Right ventricle myocardium superior (tissue), 1 donor: ENCODE measurements at places on chromosomes 2 and 18. TPM values are rescaled to one million over a fixed set of nuclear protein-coding genes. Genes with fewer than 3 reads are reported as not detected.

GRCh38 chr2:200613692-200614091, 27.9 kb downstream of the AOX1 start:
- no peak for DNase-seq

- no peak for DNase-seq
Observed at GRCh38 chr2:12412898-12413305, 303.8 kb upstream of the TRIB2 start.

GRCh38 chr2:222142027-222142426, 156.8 kb downstream of the PAX3 start:
- no peak for DNase-seq

RSAD2 gene
- total RNA-seq, result 3.4 TPM

- DNase-seq, result no peak
Observed at GRCh38 chr2:70733646-70734180, 34.3 kb downstream of the ADD2 start.

DNA sequence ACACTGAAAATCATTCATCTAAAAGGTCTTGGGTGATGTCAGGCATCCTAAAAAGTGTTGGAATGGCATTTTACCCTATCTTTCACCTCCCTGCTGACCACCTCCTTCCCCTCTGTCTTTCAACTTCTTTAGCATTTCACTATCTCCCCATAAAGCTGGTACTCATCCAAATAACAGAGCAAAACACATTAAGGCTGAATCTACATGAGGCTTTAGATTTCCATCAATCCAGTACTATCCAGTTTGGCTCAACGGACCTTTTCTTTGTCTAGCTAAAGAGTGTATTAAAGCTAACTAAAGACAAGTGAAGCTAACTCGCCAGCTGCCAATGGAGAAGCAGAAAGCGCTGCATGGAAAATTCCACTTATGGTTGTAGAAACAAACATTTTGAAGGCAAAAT, 122.5 kb upstream of the NCKAP5 start:
- no peak for DNase-seq

- no peak for DNase-seq
Observed at GRCh38 chr18:39732918-39733317, 2167.3 kb upstream of the CELF4 start.

- DNase-seq, result no peak
Observed at GRCh38 chr2:189595417-189595816, 14.8 kb upstream of the SLC40A1 start.

- DNase-seq, result no peak
Observed at GRCh38 chr18:57959278-57959677, 84.7 kb upstream of the NEDD4L start.

DNA sequence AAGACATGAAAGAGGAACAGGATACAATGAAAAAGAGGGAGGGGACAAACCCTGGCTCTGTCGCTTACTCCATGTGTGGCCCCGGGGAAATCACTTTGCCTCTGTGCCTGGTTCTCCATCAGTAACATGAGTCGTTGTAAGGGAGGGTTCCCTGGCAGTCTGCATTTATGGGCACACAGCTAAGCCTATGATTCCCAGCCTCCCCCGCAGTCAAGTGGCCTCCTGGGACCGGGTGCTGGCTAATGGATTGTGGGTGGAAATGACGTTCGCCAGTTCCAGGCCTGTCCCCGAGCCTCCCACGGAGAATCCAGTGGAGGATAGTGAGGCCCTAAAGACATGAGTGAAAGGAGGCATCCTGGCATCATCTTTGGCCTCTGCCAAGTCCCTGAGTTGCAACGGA, 42.7 kb downstream of the SFXN5 start:
- DNase-seq, result no peak

GRCh38 chr18:2478662-2479061, 92.6 kb downstream of the METTL4 start:
- no peak for DNase-seq

DNA sequence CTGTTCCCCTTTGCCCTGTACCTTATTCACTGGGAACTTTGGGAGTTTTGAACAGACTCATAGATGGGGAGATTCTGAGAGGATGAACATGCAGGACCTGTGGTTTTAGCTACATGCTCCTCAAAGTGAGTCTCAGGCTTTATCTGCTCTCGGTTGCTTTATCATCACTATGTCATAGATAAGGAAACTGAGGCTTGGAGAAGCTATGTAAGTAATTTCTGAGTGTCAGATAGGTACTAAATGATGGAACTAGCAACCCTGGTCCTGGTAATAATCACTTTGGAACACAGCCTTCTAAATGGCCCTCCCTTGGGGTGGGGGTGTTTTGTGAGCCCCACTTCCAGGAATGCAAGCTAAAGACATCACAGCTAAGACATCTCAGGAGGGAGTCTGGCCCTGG, 186.2 kb upstream of the MEX3C start:
- DNase-seq, result no peak

PRKAG3 gene
- not detected for total RNA-seq

DNA sequence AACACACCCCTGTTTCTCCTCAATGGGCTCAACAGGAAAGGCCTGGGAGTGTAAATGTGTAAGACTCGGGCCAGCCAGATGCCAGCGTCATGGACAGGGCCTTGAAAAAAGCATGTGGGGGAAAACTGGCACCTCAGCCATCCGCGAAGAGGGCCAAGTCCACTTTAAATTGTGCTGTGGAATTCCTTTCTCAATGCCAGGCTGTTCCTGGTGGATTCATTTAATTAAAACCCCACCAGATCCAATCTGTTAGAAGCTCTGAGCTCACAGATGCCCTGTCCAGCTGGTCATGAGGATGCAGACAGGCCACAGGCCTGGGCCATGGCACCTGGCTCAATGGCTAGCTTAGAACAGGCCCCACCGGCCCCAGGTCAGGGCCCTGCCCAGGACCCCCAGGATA, 24.8 kb downstream of the KCNK3 start:
- no peak for DNase-seq

- DNase-seq, result peak; percentile 63
Observed at GRCh38 chr2:27356056-27356381, 545 bp downstream of the GTF3C2 start.

- no peak for DNase-seq
Observed at GRCh38 chr2:134845719-134846118, 7.3 kb downstream of the ACMSD start.

DNA sequence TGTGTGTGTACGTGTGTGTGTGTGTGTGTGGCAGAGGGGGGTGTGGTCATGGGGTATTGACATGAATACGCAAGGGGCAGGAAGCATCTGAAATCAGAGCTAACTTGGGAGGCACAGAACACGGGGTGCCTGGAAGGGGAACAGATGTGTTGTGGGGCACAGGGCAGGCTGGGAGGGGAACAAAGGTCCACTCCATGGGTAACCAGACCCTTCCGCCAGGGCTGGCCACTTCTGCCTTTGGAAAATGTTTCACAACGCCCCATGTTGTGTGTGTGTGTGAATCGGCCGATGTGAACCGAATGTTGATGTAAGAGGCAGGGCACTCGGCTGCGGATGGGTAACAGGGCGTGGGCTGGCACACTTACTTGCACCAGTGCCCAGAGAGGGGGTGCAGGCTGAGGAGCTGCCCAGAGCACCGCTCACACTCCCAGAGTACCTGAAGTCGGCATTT, at the start of gene SLC11A1:
SLC11A1 (plus strand) TSS at position 358 of the 451 bp plus-strand sequence. CDS start 96 bp downstream, outside the sequence.
- peak; percentile 83 for DNase-seq

DNA sequence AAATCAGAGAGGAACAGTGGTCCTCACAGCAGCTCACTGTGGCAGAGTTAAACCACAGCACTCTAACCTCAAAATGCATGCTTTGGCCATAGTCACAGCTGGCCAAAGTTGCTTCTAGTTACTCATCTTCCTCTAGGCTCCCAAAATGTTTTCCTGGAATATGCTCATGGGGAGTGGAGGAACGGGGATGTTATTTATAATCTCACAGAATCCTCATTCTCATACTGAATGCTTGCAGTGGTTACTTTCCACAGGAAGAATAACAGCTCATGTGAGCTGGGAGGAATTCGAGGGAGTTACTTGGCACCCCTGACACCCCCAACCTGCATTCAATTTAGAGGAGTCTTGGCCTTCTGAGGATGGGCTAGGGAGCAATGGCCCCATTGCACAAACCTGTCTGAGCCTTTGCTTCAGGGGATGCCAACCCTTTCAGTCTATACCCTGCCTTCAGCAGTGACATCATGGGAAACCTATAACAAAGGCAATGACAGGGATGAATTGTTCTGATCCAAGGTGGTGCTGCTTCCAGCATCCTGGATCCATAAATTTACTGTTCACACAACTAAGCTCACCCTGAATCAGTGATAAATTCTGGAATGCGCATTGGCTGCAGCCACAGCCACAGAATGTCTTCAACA, 22.4 kb upstream of the CCBE1 start:
- DNase-seq, result no peak

DNA sequence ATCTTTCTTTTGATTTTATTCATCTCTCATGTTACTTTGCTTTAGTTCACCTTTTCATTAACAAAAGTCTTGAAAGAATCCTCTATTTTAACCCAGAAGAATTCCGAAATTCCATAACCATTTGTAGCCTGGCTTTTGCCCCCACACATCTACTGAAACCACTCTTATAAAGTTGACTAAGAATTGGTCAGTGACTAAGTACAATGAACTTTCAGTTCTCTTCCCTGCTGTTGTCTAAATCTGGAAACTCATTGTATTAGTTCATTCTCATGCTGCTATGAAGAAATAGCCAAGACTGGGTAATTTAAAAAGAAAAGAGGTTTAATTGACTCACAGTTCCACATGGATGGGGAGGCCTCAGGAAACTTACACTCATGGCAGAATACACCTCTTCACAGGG, 49.9 kb upstream of the PNPT1 start:
- no peak for DNase-seq

DNA sequence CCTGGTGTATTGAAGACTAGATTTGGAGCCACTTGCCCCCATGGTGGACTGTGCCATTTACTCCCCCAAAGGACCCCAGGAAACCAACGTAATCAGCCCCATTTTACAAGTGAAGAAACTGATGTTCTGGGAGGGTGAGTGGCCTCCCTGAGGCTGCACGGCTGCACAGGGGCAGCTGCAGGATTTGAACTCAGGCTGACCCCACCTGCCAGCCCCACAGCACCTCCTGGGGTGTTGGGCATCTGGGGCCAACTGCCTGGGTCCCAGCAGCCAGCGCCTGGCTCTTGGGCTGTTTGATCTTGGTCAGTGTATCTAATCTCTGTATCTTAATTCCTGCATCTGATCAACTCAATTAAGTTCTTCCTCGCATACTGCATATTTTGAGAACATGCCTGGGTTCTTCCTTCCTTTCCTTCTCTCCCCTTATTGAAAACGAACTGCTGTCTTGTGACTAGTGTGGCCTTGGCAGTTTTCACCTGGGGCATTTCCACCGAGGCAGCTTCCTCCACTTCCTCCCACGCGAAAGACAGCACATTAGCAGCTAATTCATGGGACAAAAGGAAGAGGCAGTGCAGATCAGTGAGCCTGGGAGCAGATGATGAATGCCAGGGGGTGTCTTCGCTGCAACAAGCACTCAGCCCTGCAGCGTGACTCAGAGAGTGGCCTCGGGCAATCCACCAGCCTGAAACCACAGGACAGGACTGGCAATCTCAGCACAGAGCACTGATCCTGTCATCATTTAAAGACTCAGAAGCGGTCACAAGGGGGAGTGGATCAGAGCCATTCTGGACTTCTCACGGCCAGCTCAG, 184.1 kb upstream of the RAB12 start:
- no peak for DNase-seq

GRCh38 chr18:56505971-56506370, 132.4 kb downstream of the TXNL1 start:
- DNase-seq, result no peak

SPATS2L gene
- 71.1 TPM for total RNA-seq

ALK gene
- total RNA-seq, result 0.16 TPM

PLEKHA3 gene
- 32.2 TPM for total RNA-seq

DNA sequence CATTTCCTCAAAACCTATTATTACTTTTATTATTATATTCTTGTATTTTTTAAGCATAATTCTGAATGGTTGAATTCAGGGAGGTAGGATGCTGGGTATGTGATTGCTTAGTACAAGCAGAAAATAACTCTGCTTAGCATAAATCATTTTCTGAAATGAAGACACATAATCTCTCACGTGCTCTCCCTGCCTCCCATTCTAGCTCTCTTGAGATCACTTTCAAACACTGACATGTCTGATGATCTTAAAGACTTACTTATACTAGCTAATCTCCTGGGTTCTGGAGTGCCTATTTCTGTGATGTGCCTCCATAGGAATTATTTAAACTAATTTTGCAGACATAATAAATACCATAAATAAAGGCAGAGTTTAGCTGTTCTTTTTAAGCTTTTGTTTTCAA, 1136.0 kb downstream of the SUCLG1 start:
- no peak for DNase-seq

DNA sequence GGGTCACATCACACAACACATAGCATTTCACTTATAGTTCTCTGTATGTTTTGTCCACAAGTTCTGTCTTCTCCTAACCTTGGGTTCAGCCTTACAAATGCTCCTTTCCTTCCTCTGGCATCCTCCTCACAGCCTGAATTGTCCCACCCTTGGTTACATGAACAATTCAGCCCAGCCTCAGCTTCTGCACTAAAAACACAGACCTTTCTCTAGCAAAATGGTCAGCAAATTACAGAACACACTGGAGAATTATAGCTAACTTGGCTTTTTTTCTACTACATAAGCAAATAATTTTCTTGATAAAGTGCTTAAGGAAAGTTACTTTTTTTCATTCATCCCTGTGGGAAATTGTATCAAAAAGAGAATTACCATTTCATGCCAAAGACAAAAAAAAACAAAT, 94.8 kb upstream of the COL5A2 start:
- DNase-seq, result no peak

DNA sequence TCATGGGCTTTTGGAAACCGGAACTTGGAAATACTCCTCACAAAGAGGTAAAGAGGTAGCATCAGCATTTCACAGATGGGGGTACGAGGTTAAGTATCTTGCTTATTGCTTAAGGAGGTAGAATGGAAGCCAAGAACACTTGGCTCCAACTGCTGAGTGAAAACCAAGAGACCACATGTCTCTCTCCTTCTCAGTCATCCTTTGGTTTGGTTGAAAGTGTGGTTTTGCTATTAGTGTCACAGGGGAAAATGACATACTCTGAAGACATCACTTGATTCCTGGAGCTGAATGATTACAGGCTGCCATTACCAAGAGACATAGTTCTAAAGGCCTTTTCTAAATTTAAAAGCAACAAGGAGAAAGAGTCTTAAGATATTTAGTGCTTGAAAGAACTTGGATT, 41.5 kb downstream of the ANTXR1 start:
- no peak for DNase-seq

DNA sequence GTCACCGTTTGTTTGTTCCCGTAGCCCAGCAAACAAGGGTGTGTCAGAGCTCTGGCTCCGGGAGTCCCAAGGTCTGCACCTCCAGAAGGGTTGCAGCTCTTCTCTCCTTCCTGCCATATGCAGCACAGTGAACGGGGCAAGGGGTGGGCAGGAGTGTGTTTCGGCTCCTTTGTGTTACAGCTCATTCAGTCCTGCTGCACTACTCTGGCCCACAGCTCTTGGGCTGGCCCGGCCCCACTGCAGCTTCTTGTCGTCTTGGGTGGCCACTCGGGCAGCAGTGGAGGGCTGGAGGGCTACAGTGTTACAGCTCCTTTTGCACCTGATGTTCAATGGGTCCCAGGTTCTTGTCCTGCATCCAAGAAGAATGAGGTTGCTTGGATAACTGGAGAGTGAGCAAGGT, 408.3 kb downstream of the DCC start:
- DNase-seq, result no peak

UPP2 gene
- not detected for total RNA-seq

CRYBA2 gene
- total RNA-seq, result not detected
